Globus pallidus (tissue), 1 donor: ENCODE measurements at places on chromosomes 7 and 10.

DNA sequence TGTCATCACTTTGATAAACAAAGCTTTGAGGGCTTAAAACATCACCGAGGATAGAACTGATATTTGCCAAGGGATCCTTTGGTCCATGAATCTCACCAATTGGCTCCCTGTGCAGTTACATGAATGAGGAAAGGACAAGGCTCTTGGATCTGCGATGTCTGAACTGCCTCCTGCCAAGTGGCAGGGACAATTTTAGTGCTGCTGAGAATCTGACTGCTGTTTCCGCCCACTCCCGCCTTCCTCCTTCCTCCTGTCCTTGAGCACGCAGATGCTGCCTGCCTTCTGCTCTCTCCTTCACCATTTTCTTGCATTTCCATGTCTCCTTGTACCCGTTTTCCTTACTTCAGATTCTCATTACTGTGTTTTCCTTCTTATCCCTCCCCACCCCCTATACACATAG is 26.8 kb upstream of the ITPRID1 start:
- no peak for DNase-seq

DNA sequence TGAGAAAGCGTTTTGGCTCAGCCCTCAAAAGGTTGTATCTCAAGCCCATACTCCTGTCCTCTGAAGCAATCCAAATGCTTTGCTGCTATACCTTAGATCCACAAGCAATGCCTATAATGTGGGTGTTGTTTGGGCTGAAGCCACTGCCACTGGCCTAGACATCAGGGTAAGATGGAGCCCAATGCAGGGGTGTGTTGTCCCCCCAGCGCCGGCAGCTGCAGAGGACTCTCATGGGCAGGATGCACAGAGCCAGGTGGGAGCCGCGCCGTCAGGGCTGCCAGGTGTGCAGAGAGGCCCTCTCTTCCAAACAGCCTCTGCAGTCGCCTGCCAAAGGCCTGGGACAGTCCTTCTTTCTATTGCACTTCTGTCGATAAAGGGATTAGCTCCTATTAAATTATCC is 205.2 kb upstream of the SHH start:
- DNase-seq, result no peak

GRCh38 chr7:144391823-144392255 is 11.7 kb downstream of the NOBOX start:
- DNase-seq, result peak; percentile 65

GRCh38 chr7:27389496-27389895 is 146.9 kb downstream of the EVX1 start:
- no peak for DNase-seq
